B cell (primary cell): ENCODE measurements at places on chromosomes 4 and X.

DNA sequence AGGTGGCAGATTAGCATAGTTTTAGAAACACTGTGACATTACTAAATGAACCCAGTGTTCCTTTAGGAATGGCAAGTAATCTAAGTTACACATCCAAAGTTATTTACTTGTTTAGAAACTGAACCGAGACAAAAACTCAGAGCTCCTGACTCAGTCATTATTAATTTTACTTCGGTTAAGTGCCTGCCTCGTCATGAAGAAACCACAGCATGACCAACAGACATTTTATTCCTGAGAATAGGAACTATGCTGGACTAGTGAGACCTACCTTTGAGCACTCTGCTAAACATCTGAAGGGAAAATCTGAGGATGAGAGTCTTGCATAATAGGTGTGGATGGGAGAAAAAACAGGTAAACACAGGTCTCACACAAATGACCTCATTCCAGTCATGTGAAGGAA is 2.5 kb downstream of the BEX1 start:
- DNase-seq = no peak

DNA sequence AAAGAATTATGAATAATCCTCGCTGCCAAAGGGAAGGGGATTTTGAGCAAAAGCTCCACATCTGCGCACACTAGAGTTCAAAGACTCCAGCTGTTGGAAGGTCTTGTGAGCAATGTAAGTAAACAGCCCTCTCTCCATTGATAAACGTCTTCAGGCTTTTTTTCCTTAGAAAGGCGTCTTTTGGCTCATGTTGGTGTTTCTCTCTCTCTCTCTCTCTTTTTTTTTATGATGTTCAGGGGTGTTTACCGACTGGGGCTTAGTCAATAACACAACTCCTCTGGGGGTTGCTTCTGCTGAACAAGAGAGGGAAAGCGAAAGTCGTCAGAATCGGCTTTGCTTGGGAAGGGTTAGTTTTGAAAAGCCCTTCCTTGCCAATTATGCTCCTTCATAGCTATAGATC is 53.2 kb upstream of the C1QTNF7 start:
- DNase-seq = no peak

- no peak for DNase-seq
These were observed 29.4 kb upstream of the KIAA0232 start for GRCh38 chr4:6753103-6753560.

GRCh38 chr4:119284876-119285780 is 36.8 kb downstream of the FABP2 start:
- no peak for DNase-seq

DNA sequence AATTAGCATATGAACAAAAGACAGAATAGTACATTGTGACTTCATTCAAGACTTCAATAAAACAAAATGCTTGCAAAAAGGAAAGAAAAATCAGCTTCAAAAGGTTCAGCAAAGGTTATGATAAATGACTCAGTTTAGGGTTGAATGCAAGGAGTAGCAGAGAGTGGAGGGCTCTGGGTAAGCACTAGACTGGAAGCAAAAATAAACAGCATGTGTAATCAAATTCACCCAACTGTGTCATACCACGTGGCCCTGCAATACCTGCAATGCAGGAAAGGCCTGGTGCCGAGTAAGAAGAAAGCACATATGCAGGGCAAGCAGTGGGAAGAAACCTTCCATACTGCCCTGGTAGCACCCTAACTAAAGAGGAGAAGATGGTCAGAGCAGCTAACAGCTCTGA is 88.7 kb downstream of the ATP11C start:
- DNase-seq = peak; percentile 4

DNA sequence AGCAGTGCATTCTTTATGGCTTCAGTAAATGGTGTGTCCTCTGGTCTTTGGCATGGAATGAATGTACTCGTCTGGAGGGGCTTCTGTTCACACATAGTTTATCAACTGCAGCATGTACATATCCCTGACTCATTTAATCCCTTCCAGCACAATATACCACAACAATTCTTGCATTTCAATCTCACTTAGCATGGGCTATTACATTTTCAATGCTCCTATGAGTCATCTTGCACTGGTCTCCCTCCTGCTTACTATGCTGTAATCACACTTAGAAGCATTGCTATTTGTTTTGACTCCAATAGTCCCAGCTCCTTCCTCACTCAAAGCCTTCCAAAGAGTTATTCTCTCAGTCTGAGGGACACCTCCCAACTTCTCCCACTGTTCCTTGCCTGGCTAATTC is 180.9 kb upstream of the NUDT10 start:
- no peak for DNase-seq

DNA sequence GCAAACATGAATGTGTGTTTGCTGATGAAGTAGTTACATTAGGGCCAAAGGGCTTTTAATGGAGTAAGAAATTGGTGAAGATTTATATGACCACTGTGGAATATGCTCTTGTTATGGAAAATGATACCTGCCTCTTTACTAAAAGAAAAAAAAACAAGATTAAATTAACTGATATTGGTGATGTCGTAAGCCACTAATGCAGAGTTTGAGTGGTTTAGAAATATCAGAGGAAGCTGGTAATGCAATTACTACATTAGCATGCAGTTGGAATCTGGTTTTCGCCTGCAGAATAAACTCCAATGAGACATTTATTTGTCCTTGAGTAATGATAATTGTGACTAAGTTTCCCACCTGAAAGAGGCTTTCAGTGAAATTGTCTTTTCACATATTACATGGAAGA is 597.9 kb downstream of the GALNTL6 start:
- no peak for DNase-seq

- no peak for DNase-seq
These were observed 47.7 kb upstream of the GALNTL6 start for GRCh38 chr4:171765514-171765913.

DNA sequence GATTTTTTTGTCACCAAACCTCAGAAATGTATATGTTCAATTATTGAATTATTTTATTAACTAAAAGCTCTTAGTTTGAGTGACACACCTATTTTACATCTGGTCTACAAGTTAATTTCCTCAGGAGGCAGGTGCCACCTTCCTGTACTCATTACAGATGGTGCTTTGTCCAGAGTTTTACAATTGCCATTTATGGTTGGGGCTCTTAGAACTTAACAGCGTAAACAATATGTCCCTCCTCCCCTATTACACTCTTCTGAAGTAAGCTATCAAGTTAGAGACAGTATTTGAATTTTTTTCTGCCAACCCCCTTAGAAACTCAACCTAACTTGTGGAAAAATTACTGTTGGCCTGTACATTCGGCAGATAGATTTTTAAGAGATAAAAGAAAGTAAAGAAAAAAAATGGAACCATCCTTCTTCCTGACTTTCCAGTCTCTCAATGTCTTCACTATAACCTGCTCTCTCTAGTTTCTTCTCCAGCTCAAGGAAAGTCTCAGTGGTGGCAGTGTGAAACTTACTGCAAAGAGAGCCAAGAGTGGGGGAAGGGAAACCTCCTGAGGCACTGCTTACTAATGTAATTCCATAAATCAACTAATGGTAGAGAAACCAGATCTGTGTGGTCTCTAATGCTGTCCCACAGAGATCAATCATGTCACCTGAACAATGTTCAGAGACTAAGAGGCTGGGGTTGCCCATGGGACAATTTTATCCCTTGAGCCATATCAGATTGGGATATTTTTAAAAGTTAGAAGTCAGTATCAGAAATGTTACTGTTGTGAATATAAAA is 7.8 kb downstream of the CXXC4 start:
- no peak for DNase-seq

GRCh38 chr4:180310616-180311015 is 1932.6 kb upstream of the TENM3 start:
- no peak for DNase-seq

- DNase-seq = no peak
These were observed 278.0 kb upstream of the BOD1L1 start for GRCh38 chr4:13905543-13905942.

- DNase-seq = no peak
These were observed 31.7 kb downstream of the BBS12 start for GRCh38 chr4:122764071-122764820.

- no peak for DNase-seq
These were observed 207.3 kb downstream of the ANKRD50 start for GRCh38 chr4:124505211-124505610.

DNA sequence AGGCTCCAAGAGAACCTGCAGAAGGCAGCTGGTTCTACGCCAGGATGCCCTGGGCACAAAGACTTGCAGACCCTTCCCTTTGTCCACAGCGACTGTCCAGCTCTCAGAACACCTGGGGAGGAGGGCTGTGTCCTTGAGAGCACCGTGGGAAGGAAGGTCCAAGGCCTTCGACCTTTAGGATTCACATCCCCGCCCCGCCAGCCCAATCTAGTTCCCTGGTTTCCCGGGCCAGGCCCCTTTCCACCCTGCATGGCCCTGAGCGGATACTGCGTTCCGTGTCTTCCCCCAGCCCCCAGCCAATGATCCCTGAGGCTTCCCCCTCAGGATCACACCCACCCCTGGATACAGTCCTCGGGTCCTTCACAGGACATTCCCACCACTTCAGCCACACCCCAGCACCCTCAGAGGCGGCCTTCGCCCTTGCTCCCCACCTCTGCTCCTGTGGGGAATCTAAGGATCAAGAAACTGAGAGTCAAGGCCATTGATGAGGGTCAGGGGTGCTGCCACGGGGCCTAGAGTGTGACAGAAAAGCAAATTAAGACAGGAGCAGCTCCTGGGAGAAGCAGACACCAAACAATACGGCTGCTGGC is 9.1 kb downstream of the ABCD1 start:
- DNase-seq = no peak

GRCh38 chr4:69881173-69881773 is 21.3 kb upstream of the SULT1E1 start:
- no peak for DNase-seq

DNA sequence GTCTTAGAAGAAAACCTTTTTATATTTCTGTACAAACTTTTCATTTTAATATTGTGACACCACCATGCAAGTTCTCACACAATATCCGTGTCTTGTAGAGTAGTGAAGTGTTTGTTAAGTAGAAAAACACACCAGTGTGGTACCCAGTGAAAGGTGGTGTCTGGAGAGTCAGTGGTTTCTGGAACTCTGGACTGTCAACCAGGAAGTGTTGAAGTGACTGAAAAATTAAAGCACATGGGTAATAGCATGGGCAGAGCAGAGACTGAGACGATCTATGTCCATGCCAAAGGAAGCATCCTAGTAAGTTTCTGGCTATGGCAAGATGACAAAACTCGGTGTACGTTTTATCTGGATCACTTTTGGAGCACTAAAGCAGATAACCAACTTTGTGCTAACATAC is 22.2 kb downstream of the RAB9A start:
- DNase-seq = no peak

DNA sequence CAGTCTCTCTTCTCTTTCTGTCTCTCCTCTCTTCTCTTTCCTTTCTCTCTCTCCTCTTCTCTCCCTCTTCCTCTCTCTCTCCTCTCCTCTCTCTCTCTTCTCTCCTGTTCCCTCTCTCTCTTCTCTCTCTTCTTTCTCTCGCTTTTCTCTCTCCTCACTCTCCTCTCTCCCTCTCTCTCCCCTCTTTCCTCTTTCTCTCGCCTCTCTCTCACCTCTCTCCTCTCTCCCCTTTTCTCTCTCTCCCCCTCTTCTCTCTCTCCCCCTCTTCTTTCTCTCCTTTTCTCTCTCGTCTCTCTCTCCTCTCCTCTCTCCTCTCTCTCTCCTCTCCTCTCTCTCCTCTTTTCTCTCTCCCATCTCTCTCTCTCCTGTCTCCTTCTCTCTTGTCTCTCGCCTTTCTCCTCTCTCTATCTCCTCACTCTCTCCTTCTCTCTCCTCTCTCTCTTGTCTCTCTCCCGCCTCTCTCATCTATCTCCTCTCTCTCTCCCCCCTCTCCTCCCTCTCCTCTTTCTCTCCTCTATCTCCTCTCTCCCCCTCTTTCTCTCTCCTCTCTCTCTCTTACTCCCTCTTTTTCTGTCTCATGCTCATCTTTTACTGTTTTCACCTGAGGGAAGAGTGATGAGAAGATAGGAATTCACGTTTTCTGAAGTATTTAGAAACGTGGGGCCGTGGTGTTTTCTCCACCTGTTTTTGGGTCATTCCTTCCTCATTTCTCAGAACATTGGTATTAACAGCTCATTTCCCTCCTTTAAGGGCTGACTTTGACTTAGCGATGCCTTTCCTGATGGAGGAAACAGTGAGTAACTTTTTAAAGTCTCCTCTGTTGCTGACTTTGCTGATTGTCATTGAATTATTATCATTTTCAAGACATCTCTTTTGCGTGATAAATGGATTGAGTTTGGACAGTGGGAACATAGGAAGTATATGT is 80.6 kb upstream of the CD99 start:
- no peak for DNase-seq

GRCh38 chr4:124459941-124460310 is 252.6 kb downstream of the ANKRD50 start:
- DNase-seq = no peak

DNA sequence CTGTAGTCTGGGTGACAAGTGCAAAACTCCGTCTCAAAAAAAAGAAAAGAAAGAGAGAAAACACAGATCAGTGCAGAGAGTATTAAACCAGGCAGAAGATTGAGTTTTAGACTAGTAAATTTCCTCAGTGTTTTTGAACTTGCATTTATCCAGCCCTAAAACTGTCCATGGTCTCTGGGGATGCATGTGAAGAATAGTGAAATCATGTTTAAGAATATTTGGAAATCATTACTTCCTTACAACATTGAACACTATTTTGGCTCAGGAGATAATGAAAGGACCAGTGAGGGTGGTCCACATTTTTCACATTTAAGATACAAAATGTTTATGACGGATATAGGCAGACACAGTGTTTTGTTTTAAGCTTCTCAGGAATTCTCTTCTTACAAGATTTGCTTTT is 195.8 kb upstream of the RASGEF1B start:
- no peak for DNase-seq

DNA sequence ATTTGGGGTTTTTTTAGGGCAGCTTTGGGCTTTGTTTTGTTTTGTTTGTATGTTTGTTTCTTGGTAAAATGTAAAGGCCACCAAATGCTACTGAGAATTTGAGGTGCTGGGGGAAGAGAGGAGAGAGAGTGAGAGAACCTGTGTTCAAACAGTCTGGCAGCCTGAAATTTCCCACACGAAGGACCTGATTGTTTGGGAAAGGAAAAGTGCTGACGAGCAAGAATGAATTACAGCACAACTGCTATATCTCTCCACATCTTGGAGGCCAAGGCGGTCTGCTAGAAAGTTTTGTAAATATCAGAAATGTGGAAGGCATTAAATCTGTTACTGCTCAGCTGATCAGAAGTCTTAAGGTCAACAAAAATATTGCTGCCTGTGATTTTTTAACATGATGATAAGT is 170.5 kb downstream of the PALLD start:
- DNase-seq = no peak

- DNase-seq = no peak
These were observed 383.3 kb downstream of the BCOR start for GRCh38 chrX:39714471-39714870.

DNA sequence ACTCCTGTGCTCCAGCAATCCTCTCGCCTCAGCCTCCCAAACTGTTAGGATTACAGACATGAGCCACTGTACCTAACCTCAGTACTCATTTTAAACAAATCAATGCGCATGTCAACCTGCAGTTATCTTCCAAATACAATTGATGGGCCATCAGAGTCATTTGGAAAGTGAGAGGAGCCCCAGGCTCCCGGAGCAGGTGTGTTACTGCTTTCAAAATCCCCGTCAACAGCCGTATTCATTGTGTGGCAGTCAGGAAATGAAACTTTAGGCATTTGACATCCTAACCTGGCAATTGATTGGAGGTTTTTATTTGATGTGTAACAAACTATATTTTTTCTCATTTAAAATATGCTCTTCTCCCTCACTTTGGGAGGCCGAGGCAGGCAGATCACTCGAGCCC is 623.6 kb upstream of the TENM3 start:
- no peak for DNase-seq
